Fibroblast of mammary gland (primary cell): ENCODE measurements at places on chromosomes 3 and 15.

- no peak for DNase-seq
Observed at GRCh38 chr3:111666041-111666735, 71.0 kb upstream of the ZBED2 start.

- peak; percentile 92 for DNase-seq
Observed at GRCh38 chr3:125057186-125057850, 1.5 kb upstream of the HEG1 start.

DNA sequence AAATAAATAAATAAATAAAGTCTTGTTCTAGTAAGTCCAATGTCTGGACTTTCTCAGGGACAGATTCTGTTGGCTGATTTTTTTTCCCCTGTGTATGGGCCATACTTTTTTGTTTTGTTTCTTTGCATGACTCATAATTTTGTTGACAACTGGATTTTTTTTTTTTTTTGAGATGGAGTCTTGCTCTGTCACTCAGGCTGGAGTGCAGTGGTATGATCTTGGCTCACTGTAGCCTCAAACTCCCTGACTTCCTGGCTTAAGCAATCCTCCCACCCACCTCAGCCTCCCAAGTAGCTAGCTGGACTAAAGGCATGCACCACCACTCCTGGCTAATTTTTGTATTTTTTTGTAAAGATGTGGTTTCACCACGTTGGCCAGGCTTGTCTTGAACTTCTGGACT, 38.9 kb downstream of the TICRR start:
- DNase-seq: peak; percentile 47

DNA sequence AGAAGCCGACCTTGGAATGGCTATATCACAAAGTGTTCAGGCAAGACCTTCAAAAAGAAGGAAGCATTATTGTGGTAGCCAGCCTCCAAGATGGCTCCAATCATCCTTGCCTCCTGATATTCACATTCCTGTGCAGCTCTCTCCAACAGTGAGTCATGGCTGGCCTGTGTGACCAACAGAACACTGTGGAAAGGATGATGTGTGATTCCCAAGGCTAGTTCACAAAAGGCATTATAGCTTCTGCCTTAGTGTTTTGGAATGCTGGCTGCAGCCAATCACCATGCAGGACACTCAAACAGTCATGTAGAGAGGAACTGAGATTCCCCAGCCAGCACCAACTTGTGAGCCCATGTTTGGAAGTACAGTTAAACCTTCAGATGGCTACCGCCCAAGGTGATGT, 102.6 kb downstream of the EFL1 start:
- peak; percentile 100 for DNase-seq

DNA sequence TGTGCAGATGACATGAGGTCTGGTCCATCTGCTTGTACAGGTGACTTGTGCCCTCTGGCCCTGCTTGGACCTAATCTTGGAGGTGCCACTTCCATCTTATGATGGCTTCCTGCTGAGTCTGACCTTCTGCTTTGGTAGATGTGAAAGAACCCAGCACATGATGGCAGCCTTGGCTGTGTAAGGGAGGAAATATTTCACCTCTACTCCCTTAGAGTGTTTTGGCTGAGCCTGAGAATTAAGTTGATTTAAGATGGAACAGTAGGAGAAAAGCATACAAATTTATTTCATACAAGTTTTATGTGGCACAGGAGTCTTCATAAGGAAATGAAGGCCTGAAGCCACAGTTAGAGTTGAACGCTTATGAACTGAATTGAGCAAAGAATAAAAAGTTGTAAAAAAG, 27.6 kb upstream of the CDCP1 start:
- DNase-seq: no peak

DNA sequence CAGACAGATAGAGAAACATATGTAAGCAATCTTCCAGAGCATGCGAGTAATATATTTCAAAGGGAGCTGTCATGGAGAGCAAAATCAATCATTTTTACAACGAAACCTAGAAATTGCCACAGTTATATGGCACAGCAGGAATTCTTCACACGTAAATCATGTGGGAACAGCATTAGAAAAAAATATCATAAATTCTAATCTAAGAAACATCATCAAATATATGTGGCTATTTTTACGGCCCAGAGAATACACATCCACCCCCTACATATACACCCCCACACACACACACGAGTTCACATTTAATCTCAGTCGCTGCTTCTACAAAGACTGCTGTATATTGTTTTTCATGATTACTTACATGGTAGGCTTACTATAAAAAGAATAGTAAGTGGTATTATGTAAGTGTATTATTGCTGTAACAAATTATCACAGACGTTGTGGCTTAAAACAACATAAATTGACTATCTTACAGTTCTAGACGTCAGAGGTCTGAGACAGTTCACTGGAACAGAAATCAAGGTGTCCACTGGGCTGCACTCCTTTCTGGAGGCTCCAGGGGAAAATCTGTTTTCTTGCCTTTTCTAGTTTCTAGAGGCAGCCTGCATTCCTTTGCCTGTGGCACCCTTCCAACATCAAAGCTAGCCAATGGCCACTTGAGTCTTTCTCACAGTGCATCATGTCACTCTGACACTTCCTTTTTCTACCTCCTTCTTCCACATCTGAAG, 363.3 kb downstream of the ULK4 start:
- DNase-seq: peak; percentile 27

DNA sequence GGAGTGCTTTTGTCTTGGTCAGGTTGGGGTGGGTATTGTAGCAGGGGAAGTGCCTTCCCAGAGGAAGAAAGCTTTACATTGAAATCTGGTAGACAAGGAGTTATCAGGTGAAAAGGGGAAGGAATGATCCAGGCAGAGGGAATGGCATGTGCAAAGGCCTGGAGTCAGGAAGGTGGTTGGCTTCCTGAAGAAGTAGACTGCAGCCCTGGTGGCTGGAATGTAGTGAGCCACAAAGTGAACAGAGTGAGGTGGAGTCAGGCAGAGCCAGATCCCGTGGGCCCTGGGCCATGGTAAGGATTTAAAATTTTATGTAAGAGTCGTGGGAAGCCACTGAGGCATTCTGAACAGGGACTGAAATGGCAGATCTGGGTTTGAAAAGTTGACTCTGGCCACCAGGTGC, 58.3 kb downstream of the RAB11A start:
- peak; percentile 8 for DNase-seq

DNA sequence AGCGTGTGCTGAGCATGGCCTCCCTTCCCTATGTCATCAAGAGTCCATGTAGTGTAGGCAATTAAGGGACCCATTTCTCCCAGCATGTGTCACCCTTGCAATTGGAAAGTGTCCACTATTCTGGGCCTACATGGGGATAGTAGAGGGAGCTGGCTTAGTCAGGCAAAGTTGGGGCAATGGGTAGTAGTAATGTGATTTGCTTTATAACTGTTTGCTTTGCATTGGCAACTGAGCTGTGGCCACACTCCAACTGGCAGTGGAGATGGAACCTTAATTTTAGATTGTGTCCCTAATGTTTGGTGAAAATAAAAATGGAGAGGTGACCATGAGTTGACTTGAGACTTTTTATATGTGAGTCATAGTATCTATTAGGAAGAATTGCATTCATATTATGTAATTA, 97.7 kb upstream of the SAMMSON start:
- DNase-seq: no peak

DNA sequence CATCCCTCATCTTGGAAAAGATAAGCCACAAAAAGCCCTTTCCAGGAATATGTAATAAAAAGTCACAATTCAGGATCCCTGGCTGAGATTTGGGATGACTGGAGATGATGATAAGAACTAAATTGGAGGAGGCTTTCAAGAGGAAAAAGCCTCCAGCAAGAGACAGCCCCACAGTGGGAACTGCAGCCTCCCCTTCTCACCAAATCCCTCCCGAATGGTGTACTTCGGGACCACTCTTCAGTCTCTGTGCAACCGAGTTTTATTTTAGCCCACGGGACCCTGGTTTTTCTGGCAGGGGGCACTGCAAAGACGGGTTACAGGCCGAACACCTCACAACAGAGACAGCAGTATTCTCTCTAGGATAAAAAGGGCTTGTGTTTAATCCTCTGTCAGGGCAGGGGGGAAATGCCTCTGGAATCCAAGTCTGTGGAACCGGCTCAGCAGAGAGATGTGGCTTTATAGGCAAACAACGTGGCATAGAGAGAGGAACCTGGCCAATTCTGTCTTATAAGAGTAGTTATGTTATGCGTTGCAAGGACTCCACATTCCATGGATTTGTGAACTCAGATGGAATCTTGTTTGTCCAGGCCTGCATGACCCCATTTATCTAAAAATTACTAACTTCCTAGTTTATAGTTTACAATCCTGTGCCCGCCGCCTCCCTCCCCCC, 1.2 kb upstream of the LMCD1 start:
- DNase-seq: peak; percentile 37

DNA sequence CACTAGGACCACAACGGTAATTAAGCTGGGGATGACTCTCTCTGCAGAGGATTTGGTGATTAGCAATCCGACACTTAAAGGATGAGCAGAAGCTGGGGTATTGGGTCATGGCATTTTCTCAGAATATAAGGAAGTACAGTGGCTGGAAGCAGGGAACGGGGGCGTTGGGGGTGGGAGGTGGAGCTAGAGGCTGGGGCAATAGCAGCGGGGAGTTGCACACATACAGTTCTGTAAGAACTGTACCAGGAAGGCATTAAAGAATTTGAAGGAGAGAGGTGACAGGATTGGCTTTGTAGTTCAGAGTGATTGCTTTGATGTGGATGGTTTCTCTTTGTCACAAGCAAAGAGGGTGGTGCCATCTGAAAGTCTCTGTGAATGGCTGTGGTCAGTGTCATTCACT, 28.2 kb downstream of the PSMD6 start:
- no peak for DNase-seq

- DNase-seq: no peak
Observed at GRCh38 chr15:33155691-33156420, 38.7 kb downstream of the FMN1 start.

DNA sequence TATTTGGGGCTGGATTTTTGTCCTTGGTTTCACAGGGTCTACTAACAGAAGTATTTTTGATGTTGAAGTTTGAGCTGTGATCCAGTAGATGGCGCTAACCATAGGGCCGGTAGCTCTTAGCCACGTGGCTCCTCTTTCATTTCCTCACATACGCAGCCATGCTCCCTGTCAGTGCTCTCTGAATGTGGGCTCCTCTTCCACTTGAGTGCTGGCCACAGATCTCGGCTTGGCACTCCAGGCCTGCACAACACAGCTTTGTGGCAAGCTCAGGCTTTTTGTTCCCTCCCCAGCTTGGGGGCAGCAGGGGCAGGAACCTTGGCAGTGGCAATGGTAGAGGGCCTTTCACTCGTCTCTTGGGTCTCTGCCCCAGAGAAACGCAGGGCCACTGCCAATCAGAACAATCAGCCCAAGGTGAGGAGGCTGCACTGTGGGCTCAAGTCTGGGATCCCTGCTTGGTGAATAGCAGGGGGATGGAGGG, 18.6 kb upstream of the DNAAF4 start:
- peak; percentile 74 for DNase-seq

DNA sequence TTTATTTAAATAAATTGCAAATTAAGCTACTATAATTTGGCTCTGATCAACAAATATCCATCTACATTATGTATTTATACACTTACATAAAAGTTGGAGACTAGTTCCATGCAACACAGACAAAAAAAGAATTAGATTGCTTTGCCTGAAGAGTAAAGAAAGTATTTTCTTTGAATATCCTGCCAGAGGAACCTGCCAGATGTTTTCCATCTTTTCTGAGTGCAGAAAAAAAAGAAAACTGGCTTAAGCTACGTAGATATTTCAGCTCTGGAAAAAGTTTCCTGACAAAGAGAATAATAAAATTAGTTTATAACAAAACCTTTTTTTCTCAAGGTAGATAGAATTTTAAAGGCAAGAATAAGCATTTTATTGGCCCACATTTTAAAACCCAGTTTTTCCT, 607.5 kb upstream of the NAALADL2 start:
- no peak for DNase-seq

GRCh38 chr3:97235611-97236315, 421.4 kb downstream of the EPHA6 start:
- DNase-seq: no peak

GRCh38 chr3:9730657-9731205, 804 bp upstream of the BRPF1 start:
- DNase-seq: no peak

GRCh38 chr3:185403002-185403401, 40.1 kb downstream of the MAP3K13 start:
- no peak for DNase-seq

- peak; percentile 2 for DNase-seq
Observed at GRCh38 chr3:95705786-95706418, 1108.5 kb upstream of the EPHA6 start.

DNA sequence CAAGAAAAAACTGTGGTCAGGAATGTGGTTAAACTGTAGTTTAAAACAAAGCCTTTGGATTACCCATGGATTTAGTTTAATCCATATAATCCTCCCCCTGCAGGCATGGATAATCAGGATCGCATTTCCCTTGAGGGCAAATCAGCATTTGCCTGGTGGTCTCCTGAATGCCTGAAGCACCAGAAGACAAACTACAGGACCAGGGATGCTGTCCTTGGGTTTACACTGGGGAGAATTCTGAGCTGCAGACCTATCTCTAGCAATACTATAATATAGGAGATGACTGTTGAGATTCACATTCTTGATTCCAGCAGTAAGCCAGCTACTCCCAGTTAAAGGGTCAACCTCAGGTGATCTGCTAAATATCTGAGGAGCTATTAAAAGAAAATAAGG, 10.6 kb downstream of the PIK3CB start:
- DNase-seq: no peak

- DNase-seq: no peak
Observed at GRCh38 chr3:112482675-112483074, 16.6 kb downstream of the BTLA start.

- DNase-seq: no peak
Observed at GRCh38 chr3:189806171-189806951, 175.2 kb downstream of the TP63 start.

DNA sequence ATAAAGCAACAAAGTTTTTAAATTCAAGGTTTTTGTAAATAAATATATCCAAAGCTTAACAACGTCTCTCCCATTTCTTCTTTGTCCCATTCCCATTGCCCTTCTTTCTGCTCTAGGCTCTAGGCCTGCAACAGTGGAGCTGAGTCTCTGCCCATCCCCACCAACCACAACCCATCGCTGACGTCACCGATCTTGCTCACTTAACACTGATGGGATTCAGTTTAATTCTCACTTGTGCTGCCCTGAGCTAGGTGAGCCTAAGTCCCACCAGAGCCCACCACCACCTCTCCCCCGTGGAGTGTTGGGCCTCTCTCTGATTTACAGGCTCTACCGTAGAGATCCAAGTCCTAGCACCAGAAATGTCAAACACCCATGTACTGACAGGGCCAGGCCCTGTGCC, 61.3 kb upstream of the RAB6B start:
- DNase-seq: no peak
